Lower leg skin (tissue), 4 donors: ENCODE measurements at places on chromosomes 7 and 10. TPM values are rescaled to one million over a fixed set of nuclear protein-coding genes. Genes with fewer than 3 reads are reported as not detected.

GRCh38 chr10:71854031-71854430, 3.0 kb upstream of the PSAP start:
- DNase-seq = no peak

Gene WASHC2C
- 29.4 TPM for total RNA-seq

DNA sequence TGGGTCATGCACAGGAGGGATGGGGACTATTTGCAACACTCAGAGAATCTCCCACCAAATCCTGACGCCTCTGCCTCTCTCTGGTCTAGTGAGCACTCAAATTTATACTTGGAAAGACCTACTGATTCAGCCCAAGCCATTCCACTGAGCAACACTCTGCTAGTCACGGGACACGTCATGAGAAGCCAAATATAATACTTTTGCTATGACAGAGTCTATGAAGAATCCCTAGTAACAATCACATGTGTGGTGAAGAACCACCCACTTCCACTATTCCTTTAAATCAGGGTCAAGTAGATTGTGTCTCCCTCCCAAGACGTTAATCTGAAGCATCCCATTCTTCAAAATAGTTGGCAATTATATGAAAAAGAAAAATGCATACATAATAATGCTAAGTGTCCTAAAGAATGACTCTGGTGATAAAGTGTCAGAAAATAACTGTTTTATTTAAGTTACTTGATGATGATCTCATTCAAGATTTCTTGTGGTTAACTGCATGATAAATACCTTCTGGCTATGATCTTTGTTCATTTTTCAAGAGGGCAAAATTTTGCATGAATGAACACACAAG, 28.5 kb downstream of the CHCHD3 start:
- DNase-seq = no peak

- DNase-seq = no peak
Measured at GRCh38 chr10:119251315-119251708, 43.9 kb downstream of the GRK5 start.

DNA sequence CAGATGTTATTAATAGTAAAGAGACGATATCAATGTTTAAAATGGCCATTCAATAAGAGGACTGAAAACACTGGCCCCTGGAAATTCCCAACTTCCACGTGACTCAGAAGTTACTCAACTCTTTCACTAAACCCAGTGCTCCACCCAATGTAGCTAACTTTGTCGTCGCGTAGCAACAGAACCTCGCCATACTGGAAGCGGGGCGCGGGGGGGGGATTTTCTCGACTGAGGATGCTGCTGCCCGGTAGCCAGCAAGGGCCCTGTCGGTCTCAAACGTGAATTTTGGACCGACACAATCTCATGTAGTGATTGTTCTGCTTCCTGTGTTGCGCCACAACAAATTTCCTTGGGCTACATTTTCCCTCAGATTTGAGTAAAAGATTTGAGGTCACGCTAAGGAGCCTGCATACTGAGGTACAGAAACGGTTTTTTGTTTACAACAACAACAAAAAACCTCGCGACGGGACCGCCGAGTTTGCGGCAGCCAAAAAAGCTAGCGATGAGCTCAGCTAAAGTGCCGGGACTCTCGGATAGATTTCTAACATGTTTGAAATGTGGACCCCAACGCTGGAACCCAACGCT, 977 bp upstream of the SFR1 start:
- peak; percentile 98 for DNase-seq

Gene NUTM2E
- total RNA-seq = not detected

Gene CDC14C
- not detected for total RNA-seq

DNA sequence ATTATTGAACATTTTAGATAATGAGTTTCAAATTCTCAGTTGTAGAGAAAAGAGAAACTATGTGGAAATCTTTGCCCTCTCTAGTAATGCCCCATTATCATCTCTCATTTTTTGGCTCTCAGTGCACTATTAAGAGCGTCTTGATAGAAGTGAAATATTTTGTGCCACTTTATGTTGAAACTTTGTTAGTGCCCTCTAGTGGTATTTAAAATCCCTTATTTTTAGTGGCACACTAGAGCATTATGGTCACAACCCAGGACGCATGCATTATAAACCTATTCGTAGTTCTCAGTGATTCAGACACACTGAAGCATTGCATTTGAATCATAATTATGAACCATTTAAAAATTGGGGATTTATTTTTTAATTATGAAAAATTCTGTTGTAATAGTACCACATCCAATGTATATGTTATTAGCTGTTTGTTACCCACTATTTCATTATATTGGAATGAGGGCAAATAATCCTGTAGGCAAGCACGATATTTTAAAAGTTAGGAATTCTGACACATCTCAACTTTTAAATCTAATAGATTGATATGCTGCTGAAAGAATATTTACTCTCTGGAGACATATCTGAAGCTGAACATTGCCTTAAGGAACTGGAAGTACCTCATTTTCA, 21.9 kb downstream of the PDCD4 start:
- no peak for DNase-seq
